ENCODE measurements at places on chromosomes 3 and 15.

DNA sequence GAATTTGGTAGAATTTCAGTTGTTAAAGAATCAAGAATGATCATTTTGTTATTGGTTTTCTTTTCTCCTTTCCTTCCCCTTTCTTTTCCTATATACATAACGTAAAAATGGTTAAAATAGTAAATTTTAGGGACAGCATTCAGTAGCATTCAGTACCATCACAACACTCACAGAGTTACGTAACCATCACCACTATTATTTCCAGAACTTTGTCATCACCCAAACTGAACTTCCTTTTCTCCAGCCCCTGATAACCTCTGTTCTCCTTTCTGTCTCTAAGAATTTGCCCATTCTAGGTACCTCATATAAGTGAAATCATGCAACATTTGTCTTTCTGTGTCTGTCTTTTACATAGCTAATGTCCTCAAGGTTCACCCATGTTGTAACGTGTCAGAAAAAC, 165.3 kb downstream of the AKAP13 start:
- DNase-seq, result peak; percentile 62

DNA sequence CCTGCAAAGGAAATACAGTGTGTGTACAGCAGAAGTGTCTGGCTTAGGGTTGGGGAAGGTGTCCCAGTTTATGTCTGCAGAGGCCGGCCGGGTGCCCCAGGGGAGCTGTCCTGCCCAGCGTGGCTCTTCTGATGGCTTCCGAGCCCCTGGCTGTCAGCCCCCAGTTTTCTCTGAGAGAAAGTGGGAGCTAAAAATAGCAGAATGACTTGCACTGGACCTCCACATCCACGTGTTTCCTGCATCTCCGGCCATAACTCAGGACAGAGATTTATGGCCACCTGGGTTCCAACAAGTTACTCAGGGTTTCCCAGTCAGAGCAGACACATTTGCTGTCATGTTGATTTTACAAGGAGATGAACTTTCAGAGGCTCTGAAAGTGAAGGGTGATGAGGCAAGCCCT, 192.0 kb downstream of the ATP10A start:
- DNase-seq, result no peak

DNA sequence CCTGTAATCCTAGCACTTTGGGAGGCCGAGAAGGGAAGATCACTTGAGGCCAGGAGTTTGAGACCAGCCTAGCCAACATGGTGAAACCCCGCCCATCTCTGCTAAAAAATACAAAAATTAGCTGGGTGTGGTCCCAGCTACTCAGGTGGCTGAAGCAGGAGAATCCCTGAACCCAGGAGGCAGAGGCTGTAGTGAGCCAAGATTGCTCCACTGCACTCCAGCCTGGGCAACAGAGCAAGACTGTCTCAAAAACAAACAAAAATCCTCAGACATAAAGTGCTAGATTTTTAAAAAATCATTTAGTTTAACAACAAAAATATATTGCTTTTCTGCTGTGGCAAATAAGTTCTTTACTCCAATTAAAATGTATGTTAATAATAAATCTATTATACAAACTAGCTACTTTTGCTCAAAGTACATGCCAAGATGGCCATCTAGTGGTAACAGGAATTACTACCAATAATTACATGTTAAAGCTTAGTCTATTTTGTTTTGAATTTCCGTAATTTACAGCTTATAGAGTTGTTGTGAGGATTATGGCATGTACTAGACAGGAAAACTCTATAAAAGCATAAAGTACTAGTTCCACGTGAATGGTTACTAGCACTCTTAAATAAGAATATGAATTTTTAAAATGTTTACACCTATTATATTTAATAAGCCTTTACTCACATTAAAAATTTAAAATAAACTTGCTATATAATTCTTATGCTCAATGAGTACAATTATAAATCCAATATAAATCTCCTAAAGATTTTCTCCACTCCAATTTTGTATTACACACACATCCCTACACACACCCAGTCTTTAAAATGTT, 39.0 kb downstream of the GABPB1 start:
- peak; percentile 58 for DNase-seq

GRCh38 chr15:101083336-101084045, 164.3 kb downstream of the LRRK1 start:
- DNase-seq, result no peak

DNA sequence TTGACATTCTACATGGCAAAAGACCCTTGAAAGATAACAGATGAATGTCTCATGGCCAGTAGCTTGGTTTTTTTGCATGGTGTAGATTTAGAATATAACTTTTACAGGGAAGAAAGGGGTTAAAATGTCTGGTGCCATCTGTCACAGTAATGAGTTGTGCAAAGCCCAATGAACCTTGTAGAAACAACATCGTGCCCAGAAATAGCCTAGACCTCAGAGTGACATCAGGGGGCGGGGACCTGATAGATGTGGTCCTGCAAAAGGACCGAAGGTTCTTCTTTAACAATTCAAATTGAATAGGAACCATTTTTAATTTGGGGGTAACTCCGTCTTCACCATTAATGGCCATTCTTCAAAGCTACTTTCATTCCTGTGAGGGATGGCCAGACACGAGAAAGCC, 254.1 kb upstream of the CTDSPL start:
- no peak for DNase-seq

DNA sequence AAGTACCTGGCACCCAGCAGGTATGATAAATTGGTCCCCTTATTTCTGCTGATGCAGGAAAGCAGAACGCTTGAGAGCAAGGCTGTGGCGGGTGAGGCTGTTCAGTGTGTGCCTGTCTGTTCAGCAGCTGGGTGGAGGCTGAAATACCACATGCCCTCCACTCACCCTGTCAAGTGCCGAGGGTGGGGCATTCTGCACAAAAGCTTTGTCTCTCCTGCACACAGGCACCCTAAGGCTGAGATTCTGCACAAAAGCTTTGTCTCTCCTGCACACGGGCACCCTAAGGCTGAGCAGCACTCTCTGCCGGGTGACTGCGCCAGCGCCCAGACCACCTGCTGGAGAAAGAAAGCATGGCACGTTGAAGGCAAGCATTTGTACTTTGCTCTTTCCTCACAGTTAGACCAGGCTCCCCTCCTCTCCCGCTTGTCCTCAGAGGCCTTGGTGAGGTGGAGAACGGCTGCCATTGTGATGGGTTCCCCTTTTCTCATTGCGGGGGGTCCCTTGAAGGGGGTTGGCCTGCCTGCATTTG, 97.5 kb downstream of the BDH1 start:
- DNase-seq, result no peak

DNA sequence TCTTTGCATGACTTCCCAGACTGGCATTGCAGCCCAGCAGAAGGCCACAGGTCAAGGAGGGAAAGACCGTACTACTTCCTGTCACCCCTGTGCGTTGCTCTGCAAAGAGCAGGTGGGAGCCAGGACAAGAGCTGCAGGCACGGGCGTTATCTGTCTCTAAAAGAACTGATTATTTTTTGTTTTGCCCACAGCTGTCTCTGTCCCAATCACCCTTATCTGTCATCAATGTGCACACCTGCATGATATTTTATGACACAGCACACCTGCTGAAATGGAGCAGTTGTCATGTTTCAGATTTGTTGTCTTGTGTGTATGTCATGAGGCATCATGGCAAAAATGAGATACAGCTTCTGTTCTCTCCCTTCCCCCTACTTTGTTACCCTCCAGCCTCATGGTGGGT, 58.8 kb downstream of the SLCO3A1 start:
- DNase-seq, result no peak

DNA sequence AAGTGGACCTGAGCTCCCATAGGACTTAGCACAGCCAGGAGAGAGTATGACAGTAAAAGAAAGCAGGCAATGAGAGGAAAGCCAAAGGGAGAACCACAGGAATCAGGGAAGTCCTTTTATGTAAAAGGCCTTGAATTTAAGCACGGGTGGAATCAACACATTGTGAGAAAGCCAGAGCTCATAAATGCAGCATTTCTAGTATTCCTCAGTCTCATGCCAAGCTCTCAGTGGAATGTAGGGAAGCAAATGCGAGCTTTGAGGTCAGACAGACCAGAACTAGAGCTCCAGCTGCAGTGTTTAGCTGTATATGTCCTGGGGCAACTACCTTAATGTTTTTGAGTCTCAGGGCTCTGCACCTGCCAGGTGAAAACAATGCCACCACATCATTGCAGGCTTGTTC, 132.1 kb upstream of the TRIM42 start:
- DNase-seq, result no peak

- no peak for DNase-seq
Observed at GRCh38 chr3:120196812-120197211, 88.2 kb downstream of the GPR156 start.

- no peak for DNase-seq
Observed at GRCh38 chr3:104629038-104629437, 737.7 kb upstream of the ALCAM start.

- DNase-seq, result no peak
Observed at GRCh38 chr3:127425505-127426443, 137.9 kb upstream of the PRR20G start.

- DNase-seq, result no peak
Observed at GRCh38 chr3:195302431-195302830, 31.5 kb upstream of the XXYLT1 start.

DNA sequence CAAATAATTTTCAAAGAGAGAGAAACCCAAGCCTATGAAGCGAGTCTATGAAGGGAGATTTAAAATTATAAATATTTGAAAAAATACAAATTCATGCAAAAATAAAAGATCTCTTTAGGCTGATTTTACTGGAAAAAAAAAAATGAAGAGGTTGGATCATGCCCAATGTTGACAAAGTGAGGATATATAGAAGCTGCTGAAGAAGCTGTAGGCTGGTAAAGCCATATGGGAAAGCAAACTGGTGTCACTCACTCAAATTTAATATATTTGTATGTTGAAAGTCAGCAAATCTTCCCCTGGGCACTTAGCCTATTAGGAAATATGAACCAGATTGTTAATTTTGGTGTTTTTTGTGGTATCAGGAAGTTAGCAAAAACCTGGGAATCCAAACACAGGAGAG, 61.8 kb upstream of the BCHE start:
- no peak for DNase-seq

GRCh38 chr3:72234391-72234790, 449.4 kb upstream of the PROK2 start:
- no peak for DNase-seq

DNA sequence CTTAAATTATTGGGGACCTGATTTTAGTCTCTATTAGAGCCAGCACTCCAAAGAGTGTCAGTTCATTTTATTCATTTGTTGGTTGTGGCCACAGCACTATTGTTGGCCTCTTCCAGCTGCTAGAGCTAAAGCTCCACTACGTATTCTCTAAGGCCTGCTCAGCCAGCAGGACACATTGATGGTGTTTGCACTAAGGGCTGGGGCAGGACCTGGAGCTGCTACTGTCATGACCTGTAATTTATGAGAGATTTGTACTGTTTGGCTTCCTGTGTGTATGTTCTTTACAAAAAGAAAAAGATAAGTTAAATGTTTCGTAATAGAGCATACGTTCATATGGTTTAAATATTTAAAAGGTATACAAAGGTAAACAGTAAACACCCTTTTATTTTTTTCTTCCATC, 8.1 kb downstream of the GFM1 start:
- DNase-seq, result no peak

DNA sequence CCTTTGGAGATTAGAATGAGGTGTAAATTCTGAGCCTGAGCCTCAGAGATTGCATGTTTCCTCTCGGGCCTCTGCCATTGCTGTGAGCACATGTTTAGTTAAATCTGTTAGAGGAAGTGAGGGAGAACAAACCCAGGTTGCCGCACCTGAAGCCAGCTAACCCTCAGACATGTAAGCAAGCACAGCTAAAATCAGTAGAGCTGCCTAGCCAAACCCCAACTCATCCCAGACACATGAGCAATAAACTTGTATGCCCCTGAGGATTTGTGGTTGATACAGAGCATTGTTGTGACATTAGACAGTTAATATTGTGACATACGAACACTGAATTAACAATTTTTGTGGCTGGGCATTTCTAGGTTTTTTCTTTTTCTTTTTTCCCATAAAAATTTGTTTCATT, 41.9 kb downstream of the NMD3 start:
- no peak for DNase-seq

GRCh38 chr3:95148107-95148506, 1085.2 kb downstream of the NSUN3 start:
- DNase-seq, result no peak

- no peak for DNase-seq
Observed at GRCh38 chr3:103218146-103218545, 783.3 kb downstream of the ZPLD1 start.

DNA sequence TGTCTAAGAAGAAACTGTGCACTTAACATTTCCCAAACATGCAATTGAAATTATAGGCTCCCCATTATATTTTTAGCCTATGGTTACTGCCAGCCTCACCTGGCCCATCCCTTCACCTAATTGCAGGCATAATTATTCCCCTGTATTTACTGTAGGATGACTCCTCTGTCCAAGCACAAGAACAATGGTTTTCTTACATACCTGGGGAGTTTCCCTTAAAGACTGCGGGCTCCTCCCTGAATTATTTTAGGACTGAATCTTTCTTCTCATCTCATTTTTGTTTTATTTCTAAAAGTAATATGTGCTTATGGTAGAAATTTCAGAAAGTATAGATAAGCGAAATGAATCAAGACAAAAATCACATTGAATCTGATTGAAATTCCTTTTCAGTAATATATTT, 11.4 kb downstream of the TM4SF1 start:
- DNase-seq, result no peak

DNA sequence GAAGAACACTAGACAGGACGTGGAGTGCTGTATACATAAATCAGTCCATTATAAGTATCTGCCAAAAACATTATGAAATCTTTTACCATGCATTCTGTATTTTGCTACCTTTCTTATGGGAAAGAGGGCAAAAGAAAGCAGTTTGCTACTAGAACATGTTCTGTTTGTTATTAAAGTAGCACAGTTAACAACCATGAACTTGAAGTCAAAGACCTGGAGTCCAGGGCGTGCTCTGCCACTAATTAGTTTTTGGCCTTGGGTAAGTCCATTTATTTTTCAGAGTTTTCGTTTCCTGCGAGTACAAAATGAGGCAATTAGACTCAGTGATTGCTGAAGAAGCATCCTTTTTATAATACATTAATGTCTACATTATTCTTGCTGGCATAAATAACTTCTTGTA, 143.3 kb upstream of the AGTR1 start:
- DNase-seq, result no peak

- peak; percentile 56 for DNase-seq
Observed at GRCh38 chr3:4813909-4814304, 165.3 kb upstream of the BHLHE40 start.

GRCh38 chr3:117526470-117527079, 817.0 kb downstream of the TUSC7 start:
- DNase-seq, result peak; percentile 54

GRCh38 chr3:127585163-127585812, 5.2 kb downstream of the TPRA1 start:
- no peak for DNase-seq

- no peak for DNase-seq
Observed at GRCh38 chr15:73617301-73617831, 15.8 kb downstream of the NPTN start.

DNA sequence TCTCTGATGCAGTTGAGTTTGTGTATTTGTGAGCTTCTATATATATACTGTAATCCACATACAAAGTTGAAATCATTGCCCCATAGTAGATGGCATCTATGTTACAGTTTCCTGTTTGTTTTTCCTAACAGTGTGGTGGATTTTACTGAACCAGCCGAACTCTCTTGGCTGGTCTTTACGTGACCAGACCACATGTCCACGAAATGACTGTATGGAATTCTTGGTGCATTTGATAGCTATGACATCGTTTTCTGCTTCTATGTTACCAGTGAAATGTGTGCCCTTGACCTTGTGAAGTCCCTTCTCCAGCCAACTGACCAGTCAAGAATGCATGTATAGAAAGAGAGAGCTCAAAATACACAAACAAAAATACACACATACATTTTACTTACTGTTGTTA, 1.8 kb downstream of the KCNMB2 start:
- no peak for DNase-seq
